Spinal cord (tissue), 10 donors: ENCODE measurements at places on chromosomes 11 and 22. TPM values are rescaled to one million over a fixed set of nuclear protein-coding genes. Genes with fewer than 3 reads are reported as not detected.

DNA sequence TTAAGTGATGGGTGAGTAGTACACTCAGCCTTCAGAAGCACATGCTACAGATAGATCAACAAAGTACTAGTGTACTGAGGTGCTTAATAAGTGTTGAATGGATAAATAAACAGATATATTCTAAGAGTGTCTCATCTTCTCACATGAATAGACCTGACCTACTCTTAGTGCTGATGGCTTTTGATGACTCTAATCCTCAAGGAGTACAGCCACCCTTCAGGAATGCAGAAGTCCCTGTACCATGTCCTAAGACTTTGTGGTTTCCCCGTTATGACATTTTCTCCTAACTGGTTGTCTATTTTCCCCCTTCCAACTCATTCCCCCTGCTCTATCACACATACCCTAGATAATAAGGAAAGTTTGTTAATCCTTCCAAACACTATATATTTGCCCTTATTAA, 61.6 kb downstream of the C11orf65 start:
- no peak for DNase-seq

Gene PLAAT3
- total RNA-seq, result 43.5 TPM

Gene ATG16L2
- 22.8 TPM for total RNA-seq

DNA sequence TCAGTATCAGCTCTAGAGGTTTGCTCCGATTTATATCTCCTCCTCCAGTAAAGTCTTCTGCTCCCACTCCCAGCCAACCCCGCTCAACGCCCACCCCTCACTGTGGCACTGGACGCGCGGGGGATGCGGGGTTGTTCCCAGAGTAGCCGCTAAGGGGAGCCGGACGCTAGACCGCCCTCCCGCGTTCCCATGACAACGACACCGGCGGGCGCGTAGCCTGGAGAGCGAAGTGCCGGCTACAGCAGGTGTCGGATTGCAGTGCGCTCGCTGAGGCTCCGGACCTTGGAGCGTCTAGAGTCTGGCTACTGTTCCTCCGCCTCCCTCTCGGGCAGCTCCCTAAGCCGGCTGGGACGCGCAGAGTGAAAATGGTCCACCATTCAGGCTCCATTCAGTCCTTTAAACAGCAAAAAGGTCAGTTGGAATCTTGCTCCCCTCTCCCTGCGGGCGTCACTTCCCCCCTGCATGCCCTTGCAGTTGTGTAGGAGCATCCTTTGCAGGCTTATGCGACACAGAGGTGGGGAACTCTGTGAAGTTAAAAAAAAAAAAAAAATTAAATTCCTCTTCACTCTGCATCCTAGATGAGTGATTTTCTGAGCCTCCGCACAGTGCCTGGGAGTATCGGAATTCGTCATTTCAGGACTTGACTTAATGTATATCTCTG, at the start of gene ANO3:
Gene ANO3, plus strand, starts transcription at position 220 of the 661 bp plus-strand sequence. Its CDS starts 146 bp downstream, at position 366.
- DNase-seq, result peak; percentile 93

- DNase-seq, result no peak
Observed at GRCh38 chr11:117409511-117409910, 81.9 kb downstream of the CEP164 start.

- no peak for DNase-seq
Observed at GRCh38 chr22:38203090-38203810, 1.5 kb downstream of the MAFF start.

DNA sequence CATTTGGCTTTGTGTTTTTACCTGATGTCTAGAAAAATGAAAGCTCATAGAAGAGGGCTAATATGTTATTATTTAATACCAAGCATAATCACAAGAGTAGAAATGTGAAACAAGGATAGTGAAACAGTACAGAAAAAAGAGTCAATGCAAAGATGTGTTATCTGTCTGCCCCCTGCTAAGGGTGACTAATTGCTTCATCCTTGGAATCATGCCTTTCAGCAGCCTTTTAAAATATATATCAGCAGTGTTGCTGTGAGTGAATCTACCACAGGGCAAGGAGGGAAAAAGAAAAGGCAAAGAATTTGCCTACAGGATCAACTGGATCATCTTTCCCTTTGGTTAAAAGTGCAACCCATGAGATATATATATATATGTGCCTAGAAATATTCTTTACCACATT, 867.2 kb upstream of the RAG2 start:
- no peak for DNase-seq

DNA sequence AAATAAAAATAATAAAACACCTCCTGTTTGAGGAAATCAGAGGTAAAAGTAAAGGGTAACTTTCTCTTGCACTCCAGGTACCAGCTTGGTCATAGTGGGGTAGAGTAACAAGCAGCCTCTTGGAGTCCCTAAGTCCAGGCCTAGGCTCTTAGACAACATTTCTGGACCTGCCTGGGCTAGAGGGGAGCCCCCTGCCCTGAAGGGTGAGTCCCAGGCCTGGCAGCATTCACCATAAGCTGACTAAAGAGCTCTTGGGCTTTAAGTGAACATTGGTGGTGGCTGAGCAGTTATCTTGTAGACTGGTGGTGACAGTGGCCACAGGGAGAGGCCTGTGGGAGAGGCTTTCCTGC, 18.6 kb upstream of the OR56A3 start:
- DNase-seq, result no peak

Gene USH1C
- total RNA-seq, result 5.3 TPM

Gene ADM2
- 0.10 TPM for total RNA-seq

DNA sequence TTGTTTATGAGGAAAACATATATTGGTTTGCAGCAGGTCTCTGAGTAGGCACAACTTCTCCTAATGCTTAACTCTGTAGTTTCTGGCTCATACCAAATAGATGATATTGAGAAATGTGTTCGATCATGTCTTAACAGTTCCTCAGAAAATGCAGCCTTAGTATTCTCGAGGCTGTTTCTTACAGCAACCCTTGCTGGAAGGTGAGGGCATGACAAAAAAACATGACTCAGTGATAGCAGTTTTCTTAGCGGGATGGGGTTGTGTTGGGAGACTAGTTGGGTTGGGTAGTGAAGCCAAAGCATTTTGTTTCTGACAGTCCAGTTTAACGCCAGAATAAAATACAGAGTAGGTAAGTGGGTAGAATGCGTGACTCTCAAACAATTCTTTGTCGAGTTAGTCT, 94.7 kb upstream of the PARVA start:
- DNase-seq, result no peak

Gene SORL1
- 80.6 TPM for total RNA-seq

DNA sequence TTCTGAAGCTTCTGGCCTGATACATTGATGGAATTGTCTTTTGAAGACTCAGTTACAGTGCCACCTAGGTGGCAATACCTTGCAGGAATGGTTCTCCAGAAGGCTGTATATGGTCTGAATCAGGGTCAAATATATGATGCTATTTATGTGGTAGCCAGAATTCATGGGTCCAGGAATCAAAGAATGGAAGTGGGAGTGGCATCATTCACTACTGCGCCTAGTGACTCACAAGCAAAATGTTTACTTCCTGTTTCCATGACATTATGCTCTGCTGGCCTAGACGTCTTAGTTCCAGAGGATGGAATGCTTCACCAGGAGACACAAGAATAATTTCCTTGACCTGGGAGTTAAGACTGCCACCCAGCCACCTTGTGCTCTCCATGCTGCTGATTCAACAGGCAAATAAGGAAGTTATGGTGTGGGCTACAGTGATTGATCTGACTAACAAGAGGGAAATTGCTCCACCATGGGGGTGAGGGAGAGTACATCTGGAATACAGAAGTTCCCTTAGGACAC, 491.8 kb downstream of the ETS1 start:
- DNase-seq, result no peak

GRCh38 chr22:22882033-22882717, 5.4 kb upstream of the IGLL5 start:
- DNase-seq, result no peak

- no peak for DNase-seq
Observed at GRCh38 chr11:34564406-34564805, 50.8 kb upstream of the ELF5 start.

DNA sequence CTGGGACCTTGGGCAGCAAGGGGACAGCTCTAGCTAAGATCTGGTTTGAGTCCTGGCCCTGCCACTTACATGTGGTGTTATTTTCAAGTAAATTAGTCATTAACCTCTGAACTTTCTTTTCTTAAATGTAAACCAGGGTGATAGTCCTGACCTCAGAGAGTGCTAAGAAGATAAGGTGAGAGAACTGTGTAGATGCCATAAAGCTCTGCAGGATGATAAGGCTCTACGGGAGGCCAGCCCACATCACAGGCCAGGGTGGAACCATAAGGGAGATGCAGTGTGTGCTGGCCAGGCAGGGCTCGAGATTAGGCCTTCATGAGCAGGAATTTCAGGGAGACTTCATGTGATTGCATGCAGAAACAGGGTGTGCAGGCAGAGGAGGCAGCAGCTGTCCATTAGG, 24.2 kb downstream of the NECTIN1 start:
- no peak for DNase-seq

GRCh38 chr11:12048936-12049790, 40.7 kb upstream of the DKK3 start:
- DNase-seq, result no peak

Gene METTL15
- total RNA-seq, result 29.7 TPM

Gene CAPN5
- 13.8 TPM for total RNA-seq

DNA sequence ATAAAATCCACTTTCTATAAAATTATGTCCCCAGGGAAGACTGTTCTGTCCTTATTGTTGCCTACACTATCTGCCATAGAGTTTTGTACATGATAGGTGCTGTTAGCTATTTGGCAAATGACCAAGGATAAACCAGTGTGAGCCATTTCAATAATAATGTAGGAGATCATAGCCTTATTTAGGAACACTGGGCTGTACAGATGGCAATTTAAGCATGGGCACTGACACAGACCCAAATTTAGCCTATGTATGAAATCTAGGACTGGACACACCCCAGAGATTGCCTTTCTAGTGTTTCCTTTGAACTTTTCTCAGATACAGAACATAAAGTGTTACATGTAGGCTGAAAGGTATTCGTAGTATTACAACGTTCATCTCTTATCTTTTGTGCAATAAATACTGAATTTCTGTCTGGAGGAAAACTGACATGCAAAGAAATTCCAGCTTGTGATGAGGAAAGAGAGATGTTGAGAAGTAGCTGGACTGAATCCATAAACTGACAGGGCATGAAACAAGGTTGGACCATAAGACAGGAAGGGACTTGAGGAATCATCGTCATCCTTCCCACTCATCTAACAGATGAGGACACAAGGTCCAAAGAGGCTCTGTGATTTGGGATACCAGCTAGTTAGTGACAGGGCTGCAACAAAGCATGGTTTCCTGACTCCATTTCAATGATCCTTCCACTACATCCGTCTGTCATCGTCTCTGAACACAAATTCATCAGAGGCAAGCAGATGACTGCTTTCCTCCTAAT, 60.3 kb downstream of the TMPRSS5 start:
- no peak for DNase-seq

DNA sequence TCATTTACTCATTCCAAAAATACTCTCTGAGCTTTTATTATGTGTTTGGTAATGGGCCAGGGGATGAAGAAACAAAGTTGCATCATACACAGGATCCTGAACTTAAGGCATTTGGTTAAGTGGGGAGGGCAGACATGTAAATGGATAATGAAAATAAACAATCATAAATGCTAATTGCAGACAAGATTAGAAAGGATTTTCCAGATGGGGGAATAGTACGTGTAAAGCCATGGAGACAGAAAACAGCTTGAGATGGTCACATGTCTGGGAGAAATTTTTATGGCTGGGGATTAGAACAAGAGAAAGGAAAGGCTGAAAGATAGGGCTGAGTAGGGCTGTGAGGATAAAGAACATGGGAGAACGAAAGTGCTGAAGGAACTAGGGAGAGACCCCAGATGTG, 534.3 kb upstream of the LARGE1 start:
- no peak for DNase-seq

DNA sequence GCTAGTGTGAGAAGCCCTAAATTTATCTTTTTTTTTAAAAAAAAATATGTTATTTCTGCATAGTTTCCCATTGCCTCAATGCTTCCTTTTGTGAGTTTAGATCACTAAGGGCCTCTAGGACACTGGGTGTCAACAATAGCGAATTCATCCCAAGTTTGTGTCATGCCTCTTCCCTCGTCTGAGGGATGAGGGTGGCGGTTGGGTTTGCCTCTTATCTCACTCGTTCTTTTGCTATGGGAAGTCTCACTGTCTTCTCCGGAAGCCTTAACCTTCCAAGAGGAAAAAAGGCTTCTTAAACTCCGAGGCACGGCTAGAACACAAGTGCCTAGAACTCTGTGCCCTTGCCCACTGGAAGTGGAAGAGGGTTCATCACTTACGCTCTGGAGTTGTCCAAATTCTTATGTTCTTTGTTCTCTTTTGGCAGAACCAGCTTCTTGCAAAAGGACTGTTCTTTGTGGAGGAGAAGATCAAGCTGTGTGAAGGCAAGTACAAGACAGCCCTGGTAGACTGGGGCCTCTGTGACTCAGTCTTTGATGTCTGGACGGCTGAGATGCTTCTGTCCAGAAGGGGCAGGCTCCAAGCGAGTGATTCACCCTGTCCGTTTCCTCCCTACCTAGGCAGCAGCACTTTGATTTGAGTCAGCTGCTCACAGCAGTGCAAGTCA, 78.5 kb downstream of the TRAF6 start:
- no peak for DNase-seq

- no peak for DNase-seq
Observed at GRCh38 chr11:68583041-68583446, 101.3 kb upstream of the GAL start.

Gene RIMBP3B
- 0.40 TPM for total RNA-seq

GRCh38 chr11:121412000-121412587, 40.0 kb upstream of the SORL1 start:
- no peak for DNase-seq

Gene KCNJ1
- not detected for total RNA-seq

- no peak for DNase-seq
Observed at GRCh38 chr11:78715639-78716311, 141.1 kb upstream of the NARS2 start.

Gene CTTN
- total RNA-seq, result 103 TPM

Gene FAU
- total RNA-seq, result 693 TPM

DNA sequence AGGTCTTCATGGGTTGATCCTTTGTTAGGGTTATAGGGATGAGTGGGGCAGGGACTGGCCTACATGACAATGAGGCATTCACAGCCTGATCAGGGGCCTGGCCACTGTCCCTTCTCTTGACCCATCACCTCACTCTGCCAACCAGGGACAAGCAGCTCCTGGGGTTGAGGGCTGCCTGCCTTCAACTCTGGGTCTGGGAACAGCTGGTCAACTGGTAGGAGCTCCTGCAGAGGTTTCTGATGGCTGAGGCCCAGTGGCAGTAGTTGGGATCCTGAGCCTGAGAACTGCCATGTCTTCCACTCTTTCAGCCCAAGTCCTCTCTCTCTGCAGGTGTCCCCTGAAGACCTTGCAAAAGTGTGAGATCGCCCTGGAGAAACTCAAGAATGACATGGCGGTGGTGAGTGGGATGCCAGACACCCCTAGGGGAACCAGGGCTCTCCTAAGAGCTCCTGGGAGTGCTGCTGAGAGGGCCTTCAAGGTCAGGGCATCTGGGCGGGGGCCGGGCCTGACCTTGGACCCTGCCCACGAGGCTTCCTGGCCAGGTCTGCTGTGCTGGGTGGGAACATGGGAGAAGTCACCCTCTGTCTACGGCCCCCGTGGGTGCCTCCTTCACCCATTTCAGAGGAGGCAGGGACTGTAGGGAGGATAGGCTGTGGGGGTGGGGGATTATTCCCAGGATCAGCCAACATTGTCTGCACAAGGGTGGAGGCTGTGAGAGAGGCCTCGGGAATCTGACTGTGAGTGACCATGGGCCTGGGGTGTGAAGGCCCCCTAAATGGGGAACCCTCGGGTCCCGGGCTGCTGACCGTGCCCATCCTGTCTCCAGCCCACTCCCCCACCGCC, 76.8 kb downstream of the MED15 start:
- no peak for DNase-seq

- peak; percentile 92 for DNase-seq
Observed at GRCh38 chr11:13008625-13009475, at the start of gene RASSF10. TSS of gene RASSF10 (plus strand) at chr11:13009316. CDS start at chr11:13009577, 261 bp downstream.

- DNase-seq, result no peak
Observed at GRCh38 chr11:1783725-1784529, 20.2 kb upstream of the CTSD start.
